ENCODE measurements at places on chromosomes 5 and 9.
A peak's percentile ranks its signal among the peaks of the same experiment; 100 is the strongest.

DNA sequence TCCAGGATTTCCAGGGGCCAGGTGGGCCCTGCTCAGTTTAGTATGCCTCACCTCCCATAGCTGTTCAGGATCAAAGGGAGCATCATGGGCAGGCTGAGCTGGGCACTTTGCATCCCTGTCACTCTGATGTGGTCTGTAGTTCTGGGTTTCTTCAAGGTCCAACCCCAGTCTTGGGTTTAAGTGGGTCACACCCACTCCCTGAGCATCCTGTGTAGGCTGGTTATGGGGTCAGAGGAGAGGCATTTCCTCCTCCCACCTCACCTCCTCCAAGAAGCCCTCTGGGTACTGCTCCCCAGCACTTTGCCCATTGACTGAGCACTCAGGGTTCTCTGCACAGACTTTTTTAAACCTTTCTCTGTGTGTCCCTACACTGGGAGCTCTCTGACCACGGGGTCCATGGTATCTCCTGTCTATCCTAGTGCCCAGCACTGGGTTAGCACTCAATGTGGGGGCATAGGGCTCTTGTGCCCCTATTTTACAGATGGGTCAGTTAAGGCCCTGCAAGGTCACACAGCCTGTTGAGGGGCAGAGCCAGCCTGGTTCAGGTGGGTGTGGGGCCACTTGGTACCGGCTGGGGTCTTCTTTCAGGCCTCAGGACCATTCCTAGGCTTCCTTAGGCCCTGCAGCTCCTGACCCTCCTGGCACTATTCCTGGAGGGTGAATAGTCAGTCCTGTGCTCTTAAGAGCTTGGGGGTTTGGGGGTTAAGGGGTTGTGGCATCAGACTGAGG is 19.0 kb downstream of the CXXC5 start:
- DNase-seq, result no peak

DNA sequence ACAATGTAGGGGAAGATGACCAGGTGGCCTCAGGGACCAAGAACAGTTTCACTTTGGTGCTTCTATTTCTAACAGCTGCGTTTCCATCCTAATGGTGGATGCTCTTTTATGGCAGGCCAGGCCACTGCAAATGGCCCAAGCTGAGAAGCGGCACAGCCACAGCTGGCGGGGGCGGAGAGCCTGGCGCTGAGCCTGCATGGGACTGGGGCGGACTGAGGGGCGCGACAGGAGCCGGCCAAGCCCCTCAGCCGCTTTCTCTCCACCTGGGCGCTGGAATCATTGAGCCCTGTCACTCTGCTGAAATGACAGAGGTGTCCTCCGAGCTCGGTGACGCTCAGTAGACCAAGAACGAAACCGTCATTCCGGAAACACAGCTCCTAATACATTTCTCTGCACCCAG is 317.3 kb upstream of the PDE4D start:
- DNase-seq, result no peak

- DNase-seq, result no peak
Measured at GRCh38 chr5:134521841-134522240, 3.6 kb upstream of the JADE2 start.

GRCh38 chr5:9115093-9115492 is 430.8 kb downstream of the SEMA5A start:
- no peak for DNase-seq

DNA sequence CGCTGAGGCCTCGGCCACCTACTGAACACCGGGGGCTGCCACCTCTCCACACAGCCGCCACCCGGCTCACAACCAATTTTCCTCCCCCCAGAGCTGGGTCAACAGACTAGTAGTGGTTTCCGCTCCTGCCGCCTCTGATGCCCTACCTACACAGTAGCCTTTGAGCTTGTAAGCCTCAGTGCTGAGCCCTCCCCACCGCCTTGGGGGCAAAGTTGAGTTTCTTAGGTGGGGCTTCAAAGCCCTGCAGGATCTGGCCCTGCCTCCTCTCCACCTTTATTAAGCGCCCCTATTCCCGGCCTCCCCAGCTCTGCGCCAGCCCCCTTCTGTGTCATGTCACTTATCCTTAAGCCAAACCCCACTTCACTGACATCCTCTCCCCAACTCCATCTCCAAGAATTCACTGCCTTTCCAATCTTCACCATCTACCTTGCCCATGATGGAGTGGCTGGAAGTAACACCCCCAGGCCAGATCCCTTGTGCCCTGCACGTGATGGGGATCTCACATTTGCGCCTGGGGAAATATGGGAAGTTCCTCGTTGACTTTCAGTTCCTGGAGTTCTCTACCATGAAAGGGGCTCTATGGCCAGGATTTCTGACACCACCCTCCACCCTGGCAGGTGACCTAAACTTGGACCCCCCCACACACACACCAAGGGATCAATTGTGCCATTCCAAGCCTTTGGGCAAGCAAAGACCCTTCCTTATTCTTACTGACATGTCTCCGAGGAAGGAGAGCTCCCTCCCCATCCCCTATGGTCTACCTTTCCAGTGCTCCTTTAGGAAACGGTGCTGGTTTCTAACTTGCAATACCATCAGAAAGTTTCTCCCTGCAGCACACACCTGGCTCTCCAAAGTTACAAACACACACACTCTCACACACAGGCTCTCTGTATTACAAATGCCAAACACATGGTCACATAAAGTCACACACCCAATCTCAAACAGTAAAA is 2.7 kb upstream of the CNTFR start:
- no peak for DNase-seq

- no peak for DNase-seq
Measured at GRCh38 chr5:116730185-116730584, 155.6 kb upstream of the SEMA6A start.

DNA sequence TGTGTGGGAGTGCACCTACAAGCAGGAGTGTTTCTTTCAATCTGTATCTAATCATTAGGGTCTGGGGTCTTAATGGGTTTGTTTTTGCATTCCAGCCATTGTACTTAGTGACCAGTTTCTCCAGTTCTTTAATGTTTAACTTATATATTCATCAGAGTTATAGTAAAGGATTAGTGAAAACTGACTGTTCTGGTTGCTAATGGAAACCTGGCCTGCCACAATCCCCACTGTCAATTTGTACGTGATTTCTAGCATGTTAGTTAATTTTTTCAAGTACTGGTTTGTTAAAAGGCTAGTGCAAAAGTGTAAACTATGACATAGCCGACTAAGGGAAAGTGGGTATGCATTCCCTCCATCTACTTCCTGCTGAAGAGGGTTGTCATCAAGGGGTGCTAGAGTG is 276.1 kb downstream of the HTR1A start:
- no peak for DNase-seq

GRCh38 chr5:96530901-96531300 is 97.9 kb upstream of the PCSK1 start:
- DNase-seq, result no peak

DNA sequence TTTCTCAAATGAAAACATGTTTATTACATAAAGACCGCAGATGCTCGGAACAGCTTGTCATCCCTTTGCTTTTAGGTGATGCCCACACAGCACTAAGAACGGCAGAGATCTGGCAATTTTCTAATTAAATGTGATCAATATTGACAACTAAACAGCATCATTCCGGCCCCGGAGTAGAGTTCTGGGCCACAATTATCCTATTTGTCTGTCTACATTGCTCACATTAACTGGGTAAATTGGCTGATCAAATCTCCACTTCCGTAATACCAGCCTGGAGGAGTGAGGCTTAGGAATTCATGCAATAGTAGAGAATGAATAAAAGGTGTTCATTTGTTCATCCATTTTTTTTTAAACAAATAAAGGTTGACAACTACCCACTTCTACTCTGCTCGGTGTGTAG is 245.1 kb upstream of the C9orf72 start:
- no peak for DNase-seq

- DNase-seq, result no peak
Measured at GRCh38 chr5:83099001-83099400, 21.7 kb downstream of the XRCC4 start.

- DNase-seq, result no peak
Measured at GRCh38 chr5:85375525-85375924, 990.8 kb upstream of the EDIL3 start.

DNA sequence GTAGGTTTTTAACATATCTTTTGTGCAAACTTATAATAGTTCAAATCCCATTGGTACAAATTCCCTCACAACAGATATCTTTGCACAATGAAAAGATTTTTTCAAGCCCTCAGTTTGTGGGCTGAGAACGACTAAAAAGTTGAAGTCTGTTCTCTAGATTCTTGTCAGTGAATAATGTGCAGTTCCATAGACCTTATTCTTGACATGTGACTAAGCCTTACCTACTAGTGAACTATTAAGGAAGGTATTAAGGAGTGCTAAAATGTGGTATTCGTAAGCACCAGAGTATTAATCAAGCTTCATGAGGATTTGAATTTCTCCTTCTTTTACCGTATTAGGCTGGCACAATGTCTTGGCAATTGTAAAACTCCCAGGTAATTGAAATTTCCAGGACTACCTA is 205.6 kb upstream of the DMRTA1 start:
- no peak for DNase-seq

DNA sequence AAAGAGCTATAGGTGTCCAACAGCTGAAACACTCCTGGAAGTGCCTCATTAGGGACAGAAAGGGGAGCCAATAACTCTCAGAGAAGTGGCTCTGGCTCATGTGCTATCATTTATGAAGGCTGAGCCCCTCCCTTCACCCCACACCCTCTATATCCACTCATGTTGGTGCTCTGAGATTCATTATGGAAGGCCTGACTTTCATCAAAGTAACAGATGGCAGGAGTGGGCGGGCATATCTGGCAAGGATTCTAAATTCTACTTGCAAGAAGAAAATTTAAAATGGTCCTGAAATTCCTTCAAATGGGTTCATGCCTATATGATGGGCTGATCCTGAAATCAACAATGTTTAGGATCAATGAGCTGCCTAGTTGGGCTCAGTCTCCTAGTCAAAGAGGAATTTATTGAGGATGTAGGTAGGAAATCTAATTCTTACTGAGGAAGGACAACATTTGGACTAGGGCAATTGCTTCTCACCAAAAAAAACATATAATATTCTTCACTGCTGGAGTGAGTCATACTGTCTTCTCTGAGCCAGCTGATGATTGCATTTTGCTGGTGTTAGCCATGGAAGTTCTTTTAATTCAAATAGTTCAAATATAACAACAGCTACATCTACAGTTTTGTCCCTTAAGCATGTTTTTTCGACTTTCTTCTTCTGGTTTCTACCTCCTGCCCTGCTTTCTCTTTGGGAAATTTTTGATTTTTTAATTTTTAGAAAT is 23.5 kb downstream of the NMRK1 start:
- no peak for DNase-seq

GRCh38 chr5:176589039-176589769 is 20.8 kb downstream of the GPRIN1 start:
- DNase-seq, result no peak

- DNase-seq, result no peak
Measured at GRCh38 chr9:4508907-4509589, 18.8 kb downstream of the SLC1A1 start.

GRCh38 chr5:1488882-1489680 is 34.7 kb downstream of the LPCAT1 start:
- DNase-seq, result peak; percentile 80

DNA sequence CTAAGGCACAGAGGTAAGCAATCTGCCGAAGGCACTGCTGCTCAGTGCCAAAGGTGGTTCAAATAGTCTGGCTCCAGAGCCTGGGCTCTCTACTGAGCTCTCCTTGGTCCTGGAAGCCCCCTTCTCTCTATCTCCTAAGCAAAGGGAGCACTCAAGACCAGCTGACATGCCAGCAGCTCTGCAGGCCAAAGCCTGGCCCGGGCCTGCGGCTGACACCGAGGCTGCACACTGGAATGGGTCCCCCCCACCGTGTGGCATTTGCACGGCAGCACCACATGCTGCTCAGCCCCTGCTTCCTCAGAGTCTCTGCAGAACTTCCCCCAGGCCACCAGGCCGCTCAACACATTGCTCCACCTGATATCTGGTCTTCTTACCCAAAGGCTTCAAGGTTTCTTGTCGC is 57.8 kb upstream of the GOLPH3 start:
- DNase-seq, result no peak

GRCh38 chr9:126470241-126470993 is 143.3 kb upstream of the LMX1B start:
- peak; percentile 35 for DNase-seq

DNA sequence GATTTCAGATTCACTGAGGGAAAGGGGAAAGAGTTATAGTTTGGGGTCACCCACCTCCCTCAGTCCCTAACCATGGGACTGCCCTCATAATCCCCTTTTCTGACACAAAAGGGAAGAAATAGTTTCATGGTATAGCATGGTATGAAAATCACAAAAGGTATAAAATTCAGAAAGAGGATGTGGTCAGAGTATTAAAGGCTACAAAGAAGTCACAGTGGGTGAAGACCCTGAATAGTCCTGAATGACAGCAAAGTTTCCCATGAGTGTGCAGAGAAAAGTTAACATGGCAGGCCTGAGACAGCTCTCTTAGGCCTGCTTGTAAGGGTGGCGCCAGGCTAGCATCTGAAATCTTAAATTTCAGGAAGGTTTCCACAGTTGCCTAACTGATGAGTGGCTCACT is 290.6 kb upstream of the ZNF608 start:
- no peak for DNase-seq

- DNase-seq, result no peak
Measured at GRCh38 chr9:94207781-94208180, 51.3 kb upstream of the ZNF169 start.

GRCh38 chr5:42360616-42361314 is 62.5 kb upstream of the GHR start:
- DNase-seq, result no peak
